Forelimb muscle (tissue), 1 donor: ENCODE measurements at places on chromosomes 6 and 20. TPM values are rescaled to one million over a fixed set of nuclear protein-coding genes. Genes with fewer than 3 reads are reported as not detected.

HLA-E gene
- polyA plus RNA-seq = 69.1 TPM

OXT gene
- 0.47 TPM for polyA plus RNA-seq

- no peak for DNase-seq
Measured at GRCh38 chr20:34281177-34281576, 22.0 kb downstream of the AHCY start.

- no peak for DNase-seq
Measured at GRCh38 chr20:53495398-53496092, 98.1 kb downstream of the ZNF217 start.

- DNase-seq = no peak
Measured at GRCh38 chr6:152301021-152301764, 336.0 kb downstream of the SYNE1 start.

GRCh38 chr6:166862287-166862977 is 93.9 kb downstream of the RNASET2 start:
- DNase-seq = no peak

DNA sequence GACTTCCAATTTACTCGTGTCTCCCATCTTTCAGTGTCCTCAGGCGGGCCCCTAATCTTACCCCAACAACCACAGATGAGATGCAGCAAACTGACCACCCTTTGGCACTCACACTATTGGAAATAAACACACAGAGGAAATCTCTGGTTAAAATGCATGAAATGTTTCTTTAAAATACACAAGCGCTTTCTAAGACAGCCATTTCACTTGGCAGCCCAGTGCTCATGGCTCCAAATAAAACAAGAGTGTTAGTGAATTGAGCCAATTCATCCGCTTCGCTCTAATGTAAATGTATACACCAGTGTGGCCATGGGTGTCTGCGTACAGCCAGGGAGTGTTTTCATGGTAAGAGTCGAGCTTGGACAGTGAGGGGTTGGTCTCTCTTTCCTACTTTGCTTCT is 282.9 kb downstream of the CLIC5 start:
- no peak for DNase-seq
